ENCODE measurements at places on chromosomes 1 and 21.

DNA sequence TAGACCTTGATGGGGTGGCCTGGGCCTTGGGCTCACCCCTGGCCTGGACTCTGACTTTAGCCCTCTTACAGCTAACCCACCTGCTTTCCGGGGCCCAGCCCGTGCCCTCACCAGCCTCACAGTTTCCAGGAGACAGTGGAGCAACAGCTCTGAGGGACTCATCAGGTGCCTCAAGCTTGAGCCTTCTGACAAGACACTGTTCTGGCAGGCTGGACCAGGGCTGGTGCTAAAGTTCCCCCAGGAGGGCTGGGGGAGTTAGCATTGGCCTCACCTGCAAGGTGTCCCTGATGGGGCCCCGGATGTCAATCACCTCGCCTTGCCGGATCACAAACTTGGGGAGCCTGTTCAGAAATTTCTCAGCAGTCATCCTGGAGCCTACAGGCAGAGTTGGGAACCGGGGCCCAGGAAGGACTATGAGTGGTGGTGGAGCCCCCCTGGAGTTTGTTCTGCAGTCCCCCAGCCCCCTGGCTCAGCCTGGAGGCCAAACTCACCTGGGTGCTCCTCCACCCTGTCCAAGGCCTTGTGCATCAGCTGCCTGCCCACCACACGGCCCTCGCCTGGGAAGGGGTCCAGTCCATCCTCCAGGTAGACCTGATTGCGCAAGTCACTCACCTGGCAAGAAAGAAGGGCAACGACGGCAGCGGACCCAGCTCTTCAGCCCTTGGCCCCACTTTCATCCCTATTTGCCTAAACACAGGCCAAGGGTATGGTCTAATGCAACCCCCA, 4.1 kb downstream of the SH3BGRL3 start:
- no peak for DNase-seq

GRCh38 chr1:226349801-226350518, 41.0 kb upstream of the LIN9 start:
- DNase-seq, result no peak

DNA sequence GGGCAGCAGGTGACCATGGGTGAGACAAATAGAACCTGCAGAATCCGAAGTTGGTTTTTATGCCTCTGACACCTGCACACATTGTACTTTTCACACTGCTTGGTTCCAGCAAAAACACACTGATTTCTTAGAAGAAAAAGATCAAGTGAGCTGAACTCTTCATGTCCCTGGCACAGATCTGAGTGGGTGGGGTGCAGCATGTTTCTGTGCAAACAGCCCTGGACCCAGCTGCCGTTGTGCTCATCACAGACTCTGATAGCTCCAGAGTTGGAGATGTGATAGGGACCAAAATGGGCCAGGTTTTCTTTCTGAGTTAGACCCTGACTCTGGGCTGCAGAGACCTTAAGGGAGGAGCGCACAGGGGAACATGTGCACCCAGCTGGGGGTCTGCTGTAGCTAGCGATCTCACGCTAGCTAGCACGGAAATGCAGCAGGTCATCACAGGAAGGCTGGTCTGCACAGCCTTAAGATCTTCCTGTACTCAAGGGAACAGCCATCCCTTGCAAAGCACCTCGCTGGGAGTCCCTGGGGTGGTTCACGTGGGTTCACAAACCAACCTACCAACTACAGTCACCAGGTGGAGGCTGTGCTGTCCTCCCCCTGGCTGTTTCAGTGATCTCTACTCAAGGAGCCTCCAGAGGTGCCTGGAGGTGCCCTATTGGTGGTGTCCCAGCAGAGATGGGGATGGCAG, 291.1 kb downstream of the PTPRU start:
- no peak for DNase-seq

- peak; percentile 36 for DNase-seq
Measured at GRCh38 chr1:9691108-9691445, 39.5 kb downstream of the PIK3CD start.
